Amniotic epithelial cell (primary cell): ENCODE measurements at places on chromosomes 11 and 22.

GRCh38 chr22:49500076-49500460 is 327.6 kb downstream of the BRD1 start:
- no peak for DNase-seq

DNA sequence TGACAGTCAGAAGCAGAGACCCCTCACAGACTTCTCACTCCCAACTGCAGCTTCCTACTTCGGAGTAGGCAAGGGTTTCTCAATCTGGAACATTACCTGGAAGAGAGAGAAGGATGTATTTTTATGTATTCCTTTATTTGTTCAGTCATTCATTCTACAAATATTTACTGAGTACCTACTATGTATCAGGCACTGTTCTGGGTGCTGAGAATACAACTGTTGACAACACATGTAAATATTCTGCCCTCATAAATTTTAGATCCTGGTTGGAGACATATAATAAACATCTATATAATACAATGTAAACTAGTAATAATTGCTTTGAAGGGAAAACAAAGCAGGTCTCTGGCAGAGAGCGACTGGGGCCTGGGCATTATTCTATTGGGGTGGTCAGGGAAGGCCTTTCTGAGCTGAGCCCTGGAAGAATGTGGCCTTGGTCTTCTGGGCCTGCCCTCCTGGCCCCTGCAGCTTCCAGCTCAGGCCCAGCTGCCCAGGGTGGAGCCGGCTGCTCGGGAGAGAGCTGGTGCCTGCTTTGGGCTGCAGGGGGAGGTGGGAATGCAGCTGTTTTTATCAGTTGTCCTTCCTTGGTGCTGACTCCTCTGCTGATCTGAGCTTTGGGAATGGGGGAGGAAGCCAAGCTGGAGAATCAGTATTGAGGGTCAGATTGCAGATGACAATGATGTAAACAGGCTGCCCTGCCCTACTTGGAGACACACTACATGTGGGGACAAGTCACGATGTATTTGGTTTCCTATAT is 46.8 kb downstream of the PKNOX2 start:
- no peak for DNase-seq

DNA sequence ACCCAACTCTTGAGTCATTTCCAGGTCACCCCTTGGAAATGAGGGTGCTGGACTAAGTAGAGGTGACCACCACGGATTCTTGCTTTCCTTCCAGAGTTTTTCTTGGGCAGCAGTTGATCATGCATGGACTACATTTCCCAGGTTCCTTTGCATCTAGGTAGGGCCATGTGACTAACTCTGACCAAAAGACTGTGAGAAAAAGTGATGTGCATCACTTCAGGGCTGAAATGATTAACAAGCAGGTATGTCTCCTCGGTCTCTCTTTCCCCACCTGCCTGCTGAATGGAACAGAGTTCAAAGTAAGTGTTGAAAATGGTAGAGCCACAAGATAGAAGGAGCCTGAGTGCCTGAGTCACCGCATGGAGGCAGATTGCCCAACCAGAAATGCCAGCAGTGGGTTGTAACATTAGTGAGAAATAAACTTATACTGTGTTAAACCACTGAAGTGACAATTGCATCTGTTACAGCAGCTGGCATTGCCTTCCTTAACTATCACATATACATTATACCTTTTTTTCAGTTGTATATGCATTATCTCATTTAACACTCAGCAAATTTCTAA is 113.5 kb downstream of the MN1 start:
- peak; percentile 61 for DNase-seq

GRCh38 chr22:50420015-50420414 is 54.8 kb downstream of the SBF1 start:
- DNase-seq = no peak

GRCh38 chr22:37696657-37697537 is at the start of gene TRIOBP:
Gene TRIOBP (plus strand): TSS chr22:37697048. CDS start chr22:37701366, 4,318 bp downstream.
- peak; percentile 91 for DNase-seq

GRCh38 chr22:32127904-32128303 is 31.2 kb downstream of the C22orf42 start:
- no peak for DNase-seq
